ENCODE measurements at places on chromosomes 7 and 10.
A peak's percentile ranks its signal among the peaks of the same experiment; 100 is the strongest.

- DNase-seq: no peak
These were observed 90.5 kb downstream of the CALN1 start for GRCh38 chr7:72321637-72322036.

DNA sequence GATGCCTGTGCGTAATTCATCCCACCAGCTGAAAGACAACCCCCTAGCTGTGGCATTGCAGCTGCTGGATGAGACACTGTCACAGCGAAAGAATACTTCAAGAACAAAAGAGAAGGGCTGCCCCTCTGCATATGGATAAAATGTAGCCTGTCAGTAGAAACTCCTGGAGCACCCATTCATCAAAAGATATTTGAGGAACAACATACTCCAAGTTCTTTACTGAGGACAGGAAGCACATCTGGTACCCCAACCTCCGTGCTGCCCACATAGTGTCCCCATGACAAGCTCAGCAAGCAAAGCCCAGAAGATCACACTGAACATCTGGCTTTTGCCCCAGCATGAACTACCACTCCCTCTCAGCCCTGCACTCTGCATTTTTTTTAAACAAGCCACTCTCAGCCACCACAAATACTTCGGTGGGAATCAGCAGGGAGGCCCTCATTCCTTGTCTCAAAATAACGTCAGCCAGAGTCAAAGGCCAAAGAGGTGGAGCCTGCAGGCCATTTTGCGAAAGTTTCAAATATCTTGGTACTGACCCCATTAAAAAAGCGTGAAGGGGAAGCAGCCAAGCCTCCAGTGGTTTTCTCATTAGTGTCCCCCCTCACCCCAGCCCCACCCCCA lies 1.7 kb downstream of the CREB3L2 start:
- peak; percentile 84 for DNase-seq

GRCh38 chr7:100516135-100516812 lies 22.7 kb upstream of the AGFG2 start:
- DNase-seq: peak; percentile 98

GRCh38 chr10:10818082-10818481 lies 199.6 kb upstream of the CELF2 start:
- no peak for DNase-seq

DNA sequence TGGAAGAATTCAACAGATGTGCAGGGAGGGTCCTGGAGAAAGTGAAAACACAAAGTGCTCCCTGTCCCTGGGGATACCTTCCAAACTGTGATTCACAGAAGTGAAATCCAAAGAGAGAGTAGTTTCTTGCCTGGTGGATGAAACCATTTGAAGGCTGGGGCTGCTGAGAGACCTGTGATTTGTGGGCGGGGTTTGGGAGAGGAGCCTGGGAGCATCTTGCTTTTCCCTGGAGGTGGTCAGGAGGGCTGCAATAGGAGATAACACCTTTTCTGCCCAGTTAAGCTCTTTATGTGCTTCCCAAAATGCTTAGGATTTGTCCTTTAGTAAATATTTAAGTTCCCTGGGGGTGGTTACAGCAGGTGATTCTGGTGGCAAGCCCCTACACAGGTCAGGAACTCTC lies 105.3 kb upstream of the TPK1 start:
- DNase-seq: no peak

- DNase-seq: no peak
These were observed 103.6 kb downstream of the ITGB1 start for GRCh38 chr10:32854435-32854834.

DNA sequence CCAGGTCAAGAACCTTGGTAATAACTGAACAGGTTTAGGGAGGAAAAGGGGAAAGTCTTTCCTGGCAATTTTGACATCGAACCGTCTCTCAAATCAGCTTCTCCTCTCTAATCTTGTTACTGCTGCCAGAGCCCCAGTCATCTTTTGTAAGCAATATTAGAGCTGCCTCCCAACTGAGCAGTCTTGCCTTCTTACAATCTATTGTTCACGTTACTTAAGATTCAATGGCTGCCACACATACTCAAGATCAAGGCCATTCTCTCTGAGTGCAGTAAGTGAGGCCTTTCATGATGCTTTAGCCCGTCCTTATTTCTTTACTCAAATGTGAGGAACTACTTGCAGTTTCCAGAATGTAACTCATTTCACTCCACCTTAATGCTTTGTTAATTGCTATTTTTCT lies 12.4 kb downstream of the NET1 start:
- no peak for DNase-seq

GRCh38 chr10:131403936-131404335 lies 92.4 kb upstream of the TCERG1L start:
- DNase-seq: no peak

- no peak for DNase-seq
These were observed 118.2 kb downstream of the CDK6 start for GRCh38 chr7:92717993-92718716.

DNA sequence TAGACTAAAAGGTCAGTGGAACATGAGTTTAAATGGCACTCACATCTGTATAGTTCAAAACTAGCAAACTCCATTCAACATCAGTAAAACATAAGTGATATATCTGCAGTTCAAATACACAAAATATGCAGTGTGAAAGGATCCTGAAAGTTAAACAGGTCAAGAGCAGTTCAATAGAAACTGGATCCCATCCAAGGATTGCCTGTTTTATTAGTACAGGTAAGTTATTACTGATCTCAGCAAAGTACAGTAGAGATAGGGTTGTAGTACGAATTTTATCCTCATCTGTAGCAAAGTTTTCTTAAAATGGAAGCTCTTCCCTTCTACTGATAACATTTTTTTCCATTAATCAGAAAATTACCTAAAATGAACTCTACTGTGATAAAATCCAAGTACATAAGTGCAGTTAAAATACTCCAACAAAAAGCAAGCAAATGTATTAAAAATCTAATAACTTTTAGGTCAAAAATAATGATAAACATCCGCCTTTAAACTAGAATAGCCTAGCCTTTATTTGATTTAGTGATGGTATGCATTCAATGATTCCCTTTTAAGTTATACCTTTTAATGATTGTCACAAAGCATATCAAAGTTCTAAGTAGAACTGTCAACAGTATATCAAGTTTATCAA lies 2.2 kb downstream of the ZNF800 start:
- DNase-seq: no peak

DNA sequence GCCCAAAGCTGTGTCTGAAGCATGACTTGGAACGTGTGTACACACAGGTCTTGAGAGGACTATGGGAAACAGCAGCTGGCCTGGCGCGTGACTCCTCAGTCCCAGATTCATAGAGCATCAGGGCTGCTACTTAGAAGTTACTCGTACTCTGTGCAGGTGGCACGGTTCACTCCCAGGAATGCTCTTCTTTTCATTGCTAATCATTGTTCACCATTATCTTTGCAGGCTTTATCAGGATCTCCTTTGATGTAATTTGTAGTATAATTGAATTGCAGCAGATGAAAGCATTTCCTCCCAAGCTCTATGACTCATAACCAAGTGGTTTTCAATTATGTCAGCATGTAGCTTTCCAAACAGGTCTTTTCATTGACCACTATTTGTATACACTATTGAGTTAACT lies 938.9 kb downstream of the NRG3 start:
- DNase-seq: no peak

- peak; percentile 42 for DNase-seq
These were observed 223.6 kb downstream of the IPMK start for GRCh38 chr10:58044072-58044471.

GRCh38 chr10:113494761-113495160 lies 58.1 kb upstream of the HABP2 start:
- no peak for DNase-seq

- no peak for DNase-seq
These were observed 145.7 kb upstream of the CHST15 start for GRCh38 chr10:124239134-124239533.

DNA sequence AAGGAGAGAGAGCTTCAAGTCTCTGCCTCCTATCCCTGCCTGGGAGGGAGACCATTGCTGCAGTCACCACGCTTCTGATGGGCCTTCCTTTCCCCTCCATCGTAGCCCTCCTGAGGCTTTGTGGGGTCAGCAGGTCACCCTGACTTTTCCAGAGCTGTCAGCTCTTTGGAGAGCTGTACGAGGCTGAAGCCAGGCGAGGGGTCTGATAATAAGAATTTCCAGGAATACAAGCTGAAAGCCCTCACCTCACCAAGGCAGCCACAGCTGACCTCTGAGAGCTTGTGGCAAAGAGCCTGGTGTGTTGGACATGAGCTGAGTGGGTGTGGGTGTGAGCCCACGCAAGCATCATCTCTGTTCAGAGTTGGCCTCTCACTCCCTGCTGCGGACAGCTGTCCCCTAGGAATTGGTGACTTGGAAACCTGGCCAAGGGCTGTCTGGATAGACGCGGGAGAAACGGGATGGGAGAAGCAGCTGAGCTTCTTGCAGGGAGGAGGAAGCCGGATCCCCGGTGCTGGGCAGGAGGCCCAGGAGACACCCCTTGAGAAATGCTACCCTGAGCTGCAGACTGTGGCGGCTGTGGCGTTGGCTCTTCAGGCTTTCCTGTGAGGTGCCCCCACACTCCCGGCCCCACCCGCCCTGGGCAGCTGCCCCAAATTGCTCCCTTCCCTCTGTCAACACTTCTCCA lies 122.1 kb upstream of the BTBD16 start:
- no peak for DNase-seq

DNA sequence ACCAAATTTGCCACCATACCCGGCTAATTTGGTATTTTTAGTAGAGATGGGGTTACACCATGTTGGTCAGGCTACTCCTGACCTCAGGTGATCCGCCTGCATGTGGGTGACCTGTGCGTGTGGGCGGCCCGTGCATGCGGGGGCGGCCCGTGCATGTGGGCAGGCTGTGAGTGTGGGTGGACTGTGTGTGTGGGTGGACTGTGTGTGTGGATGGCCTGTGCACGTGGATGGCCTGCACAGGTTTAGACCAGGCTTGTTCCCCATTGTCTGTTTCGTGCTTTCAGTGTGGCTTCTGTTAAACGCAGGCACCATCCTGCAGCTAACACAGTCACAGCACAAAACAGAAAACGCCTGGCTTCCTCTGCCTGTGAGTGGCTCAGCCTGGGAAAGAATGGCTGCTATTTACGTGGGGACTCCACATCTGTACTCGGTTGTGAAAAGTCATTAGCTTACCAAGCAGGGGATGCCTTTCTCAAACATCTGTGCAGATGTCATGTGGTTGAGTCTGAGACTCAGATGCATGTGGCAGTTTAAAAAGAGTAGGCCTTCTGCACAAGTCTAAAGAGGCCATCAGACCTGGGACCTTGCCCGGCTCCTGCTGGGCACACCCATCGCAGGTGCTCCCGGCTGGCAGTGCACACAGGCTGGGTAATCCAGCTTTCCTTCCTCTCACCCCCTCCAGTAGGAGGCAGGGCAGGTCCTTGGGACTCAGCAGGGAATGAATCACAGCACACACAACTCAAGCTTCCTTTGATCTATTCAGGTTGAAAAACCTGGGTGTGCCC lies 91.6 kb downstream of the COBL start:
- DNase-seq: no peak

GRCh38 chr10:62166331-62167131 lies 102.1 kb downstream of the RTKN2 start:
- DNase-seq: peak; percentile 85

GRCh38 chr7:152663148-152663740 lies 12.7 kb downstream of the XRCC2 start:
- DNase-seq: no peak

- no peak for DNase-seq
These were observed 39.4 kb downstream of the FBXW4 start for GRCh38 chr10:101655570-101655969.

GRCh38 chr10:105094048-105094447 lies 453.0 kb downstream of the SORCS3 start:
- DNase-seq: no peak

- DNase-seq: no peak
These were observed 125.7 kb downstream of the BICC1 start for GRCh38 chr10:58638388-58638787.

DNA sequence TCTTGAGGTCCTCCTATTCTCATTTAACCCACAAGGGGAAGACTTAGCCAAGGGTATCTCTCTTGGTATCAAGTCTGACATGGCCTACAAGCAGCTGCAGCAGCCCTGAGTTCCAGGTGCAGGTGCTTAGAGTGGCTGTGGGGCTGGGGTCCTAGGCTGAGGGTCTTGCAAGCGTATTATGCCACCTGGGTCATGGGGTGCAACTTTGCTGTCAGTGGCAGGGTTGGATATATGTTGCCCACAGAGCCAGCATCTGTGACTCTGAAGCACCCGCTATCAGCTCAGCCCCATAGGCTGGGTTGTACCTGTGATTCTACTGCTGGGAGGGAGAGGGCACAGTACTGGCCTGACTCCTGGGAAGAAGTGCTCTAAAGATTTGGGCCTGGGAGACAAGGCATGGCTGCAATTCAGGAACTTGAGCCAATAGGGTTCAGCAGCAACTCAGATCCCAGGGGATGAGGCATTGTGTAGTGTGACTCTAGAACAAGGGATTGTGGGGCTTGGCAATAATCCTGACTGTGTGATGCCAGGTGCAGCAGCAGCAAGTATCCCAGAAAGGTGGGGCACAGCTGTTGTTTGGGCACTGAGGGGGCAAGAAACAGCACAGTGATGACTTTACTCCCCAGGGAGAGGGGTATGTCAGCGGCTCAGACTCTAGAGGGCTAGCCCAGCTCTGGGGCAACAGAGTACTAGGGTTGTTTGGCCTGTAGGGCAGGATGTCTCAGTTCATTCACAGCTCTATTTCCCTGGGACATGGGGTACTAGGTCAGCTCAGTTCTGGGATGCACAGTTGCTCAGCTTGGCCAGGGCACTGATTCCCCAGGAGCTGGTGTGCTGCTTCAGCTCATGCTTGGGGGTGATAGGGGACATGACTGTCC lies 41.4 kb downstream of the NEURL1 start:
- no peak for DNase-seq

Data from fibroblast of skin of left quadriceps (primary cell).